Spinal cord (tissue), 10 donors: ENCODE measurements at places on chromosomes 16 and 17. TPM values are rescaled to one million over a fixed set of nuclear protein-coding genes. Genes with fewer than 3 reads are reported as not detected.

GRCh38 chr16:2846511-2847310 is 11.3 kb downstream of the PRSS22 start:
- no peak for DNase-seq

The HID1 gene
- total RNA-seq: 12.3 TPM

DNA sequence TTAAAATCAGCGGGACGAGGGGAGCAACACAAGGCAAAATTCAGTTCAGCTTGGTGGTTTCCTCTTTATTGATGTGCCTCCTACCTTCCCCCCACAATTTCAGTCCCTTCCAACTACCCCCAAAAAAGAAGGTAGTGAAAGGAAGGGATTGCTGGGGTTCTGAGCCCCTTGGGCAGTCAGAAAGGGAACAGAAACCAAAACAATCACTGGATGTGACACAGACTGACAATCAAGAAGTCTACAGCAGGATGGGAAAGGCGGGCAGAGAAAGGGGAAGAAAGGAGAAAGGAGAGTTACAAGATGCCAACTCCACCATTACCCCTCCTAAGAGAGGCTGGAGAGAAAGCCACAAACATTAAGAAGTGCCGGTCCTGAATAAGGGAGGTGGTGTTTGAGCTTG is 1.1 kb upstream of the PHF23 start:
- no peak for DNase-seq

DNA sequence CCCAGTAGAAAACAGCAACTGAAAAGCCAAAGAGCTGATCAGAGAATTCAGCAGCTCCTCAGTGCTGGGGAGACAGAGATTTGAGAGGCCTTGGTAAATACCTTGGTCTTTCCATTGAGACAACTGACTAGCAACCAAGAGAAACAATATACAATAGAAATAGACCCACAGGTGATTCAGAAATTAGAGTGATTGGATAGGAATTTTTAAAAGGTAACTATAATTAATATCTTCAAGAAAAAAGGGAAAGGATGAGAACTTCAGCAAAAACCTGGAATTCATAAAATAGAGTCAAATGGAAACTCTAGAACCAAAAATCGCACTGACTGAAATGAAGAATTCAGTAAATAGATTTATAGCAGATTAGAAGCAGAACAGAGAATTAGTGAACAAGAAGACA is 32.5 kb upstream of the ITGAX start:
- no peak for DNase-seq

DNA sequence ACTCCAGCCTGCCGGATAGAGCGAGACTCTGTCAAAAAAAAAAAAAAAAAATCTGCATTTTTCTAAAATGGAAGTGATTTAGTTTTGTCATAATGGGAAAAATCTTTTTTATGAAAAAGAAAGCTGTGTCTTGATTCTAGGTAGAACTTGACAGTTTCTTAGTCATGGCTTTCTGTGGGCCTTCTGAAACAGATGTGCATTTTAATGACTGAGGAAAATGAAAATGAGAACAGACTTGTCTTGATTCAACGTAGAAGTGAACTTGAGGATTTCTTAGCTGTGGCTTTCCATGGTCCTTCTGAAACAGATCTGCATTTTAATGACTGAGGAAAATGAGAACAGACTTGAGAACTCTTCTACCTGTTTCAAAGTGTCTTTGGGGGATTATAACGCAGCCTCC is 171.7 kb downstream of the VPS53 start:
- no peak for DNase-seq

DNA sequence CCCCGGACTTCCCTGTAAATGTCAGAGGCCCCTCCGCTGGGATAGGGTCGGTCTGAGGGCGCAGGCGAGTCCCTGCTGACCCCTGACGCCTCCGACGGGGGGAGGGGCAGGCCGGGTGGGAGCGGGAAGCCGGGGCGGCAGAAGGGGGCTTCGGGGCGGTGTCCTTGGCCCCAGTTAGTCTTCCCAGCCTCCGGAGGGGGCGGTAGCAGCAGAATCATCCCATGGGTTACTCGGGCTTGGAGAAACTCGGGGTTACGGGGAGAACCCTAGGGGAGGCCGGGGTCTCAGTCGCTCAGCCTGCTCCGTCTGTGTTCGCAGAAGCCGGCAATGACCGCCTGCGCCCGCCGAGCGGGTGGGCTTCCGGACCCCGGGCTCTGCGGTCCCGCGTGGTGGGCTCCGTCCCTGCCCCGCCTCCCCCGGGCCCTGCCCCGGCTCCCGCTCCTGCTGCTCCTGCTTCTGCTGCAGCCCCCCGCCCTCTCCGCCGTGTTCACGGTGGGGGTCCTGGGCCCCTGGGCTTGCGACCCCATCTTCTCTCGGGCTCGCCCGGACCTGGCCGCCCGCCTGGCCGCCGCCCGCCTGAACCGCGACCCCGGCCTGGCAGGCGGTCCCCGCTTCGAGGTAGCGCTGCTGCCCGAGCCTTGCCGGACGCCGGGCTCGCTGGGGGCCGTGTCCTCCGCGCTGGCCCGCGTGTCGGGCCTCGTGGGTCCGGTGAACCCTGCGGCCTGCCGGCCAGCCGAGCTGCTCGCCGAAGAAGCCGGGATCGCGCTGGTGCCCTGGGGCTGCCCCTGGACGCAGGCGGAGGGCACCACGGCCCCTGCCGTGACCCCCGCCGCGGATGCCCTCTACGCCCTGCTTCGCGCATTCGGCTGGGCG is 542 bp downstream of the GUCY2D start:
- no peak for DNase-seq

GRCh38 chr17:2049333-2050299 is 5.3 kb upstream of the HIC1 start:
- DNase-seq: peak; percentile 65

GRCh38 chr16:19400711-19401110 is 17.0 kb upstream of the TMC5 start:
- no peak for DNase-seq

GRCh38 chr17:38970804-38971203 is 3.6 kb upstream of the FBXO47 start:
- no peak for DNase-seq

- no peak for DNase-seq
These were observed 17.5 kb upstream of the FBXO47 start for GRCh38 chr17:38984666-38985065.

GRCh38 chr16:46949241-46949892 is 24.1 kb downstream of the DNAJA2 start:
- no peak for DNase-seq

DNA sequence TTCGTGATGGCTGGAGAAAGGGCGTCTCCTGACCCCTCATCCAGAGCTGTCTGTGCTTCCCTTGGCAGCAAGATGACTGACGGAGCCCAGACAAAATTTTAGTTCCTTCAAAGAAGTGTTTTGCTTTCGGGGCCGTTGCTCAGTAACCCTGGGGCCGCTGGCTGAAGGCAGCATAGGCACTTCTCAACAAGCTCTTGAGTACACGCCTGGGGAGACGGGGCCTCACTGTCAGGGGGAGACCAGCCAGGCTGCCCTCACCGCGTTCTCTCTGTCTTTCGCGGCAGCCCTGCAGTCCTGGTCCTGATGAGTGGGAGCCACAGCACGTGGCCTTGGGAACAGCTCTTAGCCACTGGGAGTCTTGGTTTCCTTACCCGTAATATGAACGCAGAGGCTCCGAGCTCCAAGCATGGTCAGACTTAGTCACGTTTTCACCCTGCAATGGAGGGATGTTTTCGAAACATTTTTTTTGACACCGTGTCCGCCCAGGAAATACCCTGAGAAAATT is 86.0 kb downstream of the IRF8 start:
- no peak for DNase-seq

The SMPD3 gene
- total RNA-seq: 19.6 TPM

The RHBDL1 gene
- 7.2 TPM for total RNA-seq

The SEZ6 gene
- total RNA-seq: 17.1 TPM

DNA sequence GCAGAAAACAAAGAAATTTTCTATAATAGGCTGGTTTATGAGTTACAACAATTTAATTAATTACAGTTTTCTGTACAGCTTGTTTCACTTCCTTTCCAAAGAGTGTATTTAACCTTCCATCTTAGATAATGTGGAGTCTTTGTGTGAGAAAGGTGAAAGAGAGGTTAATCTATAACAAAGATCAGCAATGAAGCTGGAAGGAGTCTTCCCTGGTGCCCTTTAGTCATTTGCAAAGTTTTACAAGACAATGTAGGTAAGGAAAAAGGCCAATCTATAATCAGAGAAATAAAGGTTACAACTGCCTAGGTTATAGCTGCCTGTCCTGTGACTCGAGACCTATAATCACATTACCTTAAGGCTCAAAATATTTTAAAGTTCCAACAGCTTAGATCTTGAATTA is 142.0 kb downstream of the ZNF18 start:
- no peak for DNase-seq

- no peak for DNase-seq
These were observed 2.4 kb downstream of the HLF start for GRCh38 chr17:55266958-55267688.

DNA sequence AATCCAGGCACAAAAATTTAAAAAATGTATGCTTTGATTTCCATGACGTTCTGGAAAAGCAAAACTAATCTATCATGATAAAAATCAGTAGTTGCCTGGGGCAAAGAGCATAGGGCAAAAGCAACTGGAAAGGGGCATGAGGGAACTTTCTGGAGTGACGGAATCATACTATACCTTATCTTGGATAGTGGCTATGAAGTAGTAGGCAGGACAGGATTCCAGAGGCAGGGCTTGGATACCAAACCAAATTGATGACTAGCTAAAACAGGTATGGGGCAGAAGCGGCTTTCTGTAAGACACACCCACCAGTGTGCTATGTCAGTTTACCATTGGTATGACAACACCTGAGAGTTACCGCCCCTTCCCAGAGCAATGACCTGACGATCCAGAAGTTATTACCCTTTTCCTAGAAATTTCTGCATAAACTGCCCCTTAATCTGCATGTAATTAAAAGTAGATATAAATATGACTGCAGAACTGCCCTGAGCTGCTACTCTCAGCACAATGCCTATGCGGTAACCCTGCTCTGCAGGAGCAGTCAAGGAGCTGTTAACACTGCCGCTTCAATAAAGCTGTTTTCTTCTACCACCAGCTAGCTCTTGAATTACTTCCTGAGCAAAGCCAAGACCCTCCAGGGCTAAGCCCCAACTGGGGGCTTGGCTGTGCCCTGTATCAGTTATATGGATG is 56.7 kb downstream of the CFDP1 start:
- no peak for DNase-seq

The SGCA gene
- 0.99 TPM for total RNA-seq

DNA sequence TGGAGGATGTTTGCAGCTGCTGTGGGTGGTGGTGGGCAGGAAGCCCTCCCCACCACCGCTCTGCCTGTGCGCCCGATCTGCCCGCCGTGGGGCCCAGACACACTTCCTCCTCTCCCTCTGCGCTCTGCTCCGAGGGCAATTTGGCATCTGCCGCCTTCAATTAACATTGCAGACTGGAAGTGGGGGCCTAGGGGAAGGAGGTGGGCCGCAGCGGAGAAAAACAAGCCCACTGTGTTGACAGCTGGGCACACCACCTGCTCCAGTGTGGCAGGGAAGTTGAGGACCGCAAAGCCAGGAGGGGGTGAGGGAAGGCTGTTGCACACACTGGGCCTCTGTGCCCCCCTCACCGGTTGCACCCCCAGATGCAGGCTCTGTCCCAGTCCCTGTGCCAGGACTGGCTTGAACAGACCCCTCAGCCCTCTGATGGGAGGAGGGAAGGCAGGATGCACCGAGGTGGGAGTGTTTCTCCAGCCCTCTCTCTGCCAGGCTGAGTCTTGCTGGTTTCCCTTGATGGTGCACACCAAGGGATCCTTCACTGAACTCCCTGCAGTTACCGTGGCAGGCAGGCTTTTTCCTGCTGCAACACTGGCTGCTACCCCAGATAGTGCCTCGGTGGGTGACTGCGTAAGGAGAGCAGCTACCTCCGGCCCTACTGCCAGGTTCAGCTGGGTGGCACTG is 72.8 kb upstream of the MED9 start:
- DNase-seq: peak; percentile 90

The SHISA6 gene
- 16.1 TPM for total RNA-seq

DNA sequence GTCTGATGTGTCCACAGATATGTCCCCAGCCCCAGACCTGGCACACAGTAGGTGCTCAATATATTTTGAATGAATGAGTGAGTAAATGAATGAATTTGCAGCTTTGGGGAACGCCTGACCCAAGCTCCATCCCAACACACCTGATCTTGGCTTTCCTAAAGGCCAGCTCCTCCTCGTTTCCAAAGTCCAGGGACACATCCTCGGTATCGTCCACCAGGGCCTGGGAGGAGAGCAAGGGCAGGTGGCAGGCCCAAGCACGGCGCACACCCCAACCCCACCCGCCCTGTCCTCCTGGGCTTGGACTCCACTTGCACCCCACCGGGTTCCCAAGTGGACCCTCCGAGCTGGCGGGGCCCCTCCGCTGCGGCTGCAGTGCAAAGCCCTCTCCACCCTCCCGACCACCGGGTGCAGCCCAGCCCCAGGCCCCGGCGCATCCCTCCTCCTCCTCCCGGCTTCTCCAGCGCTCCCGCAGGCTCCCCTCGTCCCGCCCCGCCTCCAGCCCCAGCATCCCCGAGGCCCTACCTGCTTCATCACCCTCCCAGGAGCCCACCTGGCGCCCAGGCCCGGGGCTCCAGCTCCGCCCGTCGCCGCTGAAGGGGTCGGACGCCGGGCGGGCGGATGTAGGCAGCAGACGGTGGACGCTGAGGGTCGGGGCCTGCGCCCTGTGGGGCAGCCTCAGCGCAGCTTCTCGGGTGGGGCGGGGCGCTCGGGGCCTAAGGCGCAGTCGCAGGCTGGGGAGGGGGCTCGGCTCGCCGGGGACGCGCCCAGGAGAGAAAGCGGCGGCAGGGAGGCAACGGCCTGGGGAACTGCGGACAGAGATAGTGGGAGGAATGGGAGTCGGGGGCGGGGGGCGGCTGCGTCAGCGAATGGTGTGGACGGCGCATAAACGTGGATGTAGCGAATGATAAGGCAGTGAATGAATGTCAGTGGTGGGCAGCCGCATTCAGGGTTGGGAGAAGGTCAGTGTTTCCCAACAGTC is at the start of gene TVP23A:
Gene TVP23A (minus strand): TSS at position 832 of the 979 bp plus-strand sequence. CDS start 301 bp downstream, at position 531.
- DNase-seq: no peak

- no peak for DNase-seq
These were observed 17.5 kb upstream of the TNFRSF13B start for GRCh38 chr17:16989230-16989952.

- DNase-seq: no peak
These were observed 21.9 kb upstream of the SSTR2 start for GRCh38 chr17:73142872-73143381.

The SSTR5 gene
- total RNA-seq: 0.88 TPM
